CD4-positive, alpha-beta T cell treated with Interleukin-4 for 4 hours (primary cell): ENCODE measurements at places on chromosomes 6 and 20.
A peak's percentile ranks its signal among the peaks of the same experiment; 100 is the strongest.

DNA sequence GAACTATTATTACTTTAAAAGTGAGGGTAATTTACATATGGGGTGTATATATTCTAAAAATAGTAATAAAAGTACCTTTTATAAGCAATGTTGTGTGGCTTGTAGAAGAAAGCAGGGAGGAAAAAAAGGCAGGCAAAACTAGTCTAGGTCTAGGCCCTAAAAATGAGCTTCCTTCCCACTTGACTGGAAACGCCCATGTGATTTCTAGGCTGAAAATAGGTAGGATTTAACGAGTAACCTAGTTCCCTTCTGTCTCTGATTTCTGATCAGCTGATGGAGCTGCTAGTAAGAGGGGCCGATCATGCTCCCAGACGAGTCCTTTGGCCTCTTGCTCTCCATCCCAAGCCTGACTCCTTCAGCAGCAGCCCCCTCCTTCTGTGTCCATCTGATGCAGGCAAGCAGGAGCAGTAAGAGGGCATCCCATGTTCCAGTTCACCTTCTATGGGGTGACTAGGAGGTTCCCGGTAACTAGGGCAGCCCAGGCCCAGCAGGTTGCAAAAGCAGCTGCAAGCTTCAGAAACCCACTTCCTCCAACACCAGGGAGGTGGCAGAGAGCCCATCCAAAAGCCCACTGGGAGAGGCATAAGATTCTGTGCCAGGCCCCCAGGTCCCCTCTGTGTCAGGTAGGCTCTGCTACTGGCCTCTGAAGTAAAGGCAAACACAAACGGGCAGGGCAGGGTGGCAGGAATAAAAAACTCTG is 24.4 kb downstream of the TBC1D20 start:
- no peak for DNase-seq

GRCh38 chr6:26217714-26218075 is 130.5 kb downstream of the HFE start:
- DNase-seq, result no peak

DNA sequence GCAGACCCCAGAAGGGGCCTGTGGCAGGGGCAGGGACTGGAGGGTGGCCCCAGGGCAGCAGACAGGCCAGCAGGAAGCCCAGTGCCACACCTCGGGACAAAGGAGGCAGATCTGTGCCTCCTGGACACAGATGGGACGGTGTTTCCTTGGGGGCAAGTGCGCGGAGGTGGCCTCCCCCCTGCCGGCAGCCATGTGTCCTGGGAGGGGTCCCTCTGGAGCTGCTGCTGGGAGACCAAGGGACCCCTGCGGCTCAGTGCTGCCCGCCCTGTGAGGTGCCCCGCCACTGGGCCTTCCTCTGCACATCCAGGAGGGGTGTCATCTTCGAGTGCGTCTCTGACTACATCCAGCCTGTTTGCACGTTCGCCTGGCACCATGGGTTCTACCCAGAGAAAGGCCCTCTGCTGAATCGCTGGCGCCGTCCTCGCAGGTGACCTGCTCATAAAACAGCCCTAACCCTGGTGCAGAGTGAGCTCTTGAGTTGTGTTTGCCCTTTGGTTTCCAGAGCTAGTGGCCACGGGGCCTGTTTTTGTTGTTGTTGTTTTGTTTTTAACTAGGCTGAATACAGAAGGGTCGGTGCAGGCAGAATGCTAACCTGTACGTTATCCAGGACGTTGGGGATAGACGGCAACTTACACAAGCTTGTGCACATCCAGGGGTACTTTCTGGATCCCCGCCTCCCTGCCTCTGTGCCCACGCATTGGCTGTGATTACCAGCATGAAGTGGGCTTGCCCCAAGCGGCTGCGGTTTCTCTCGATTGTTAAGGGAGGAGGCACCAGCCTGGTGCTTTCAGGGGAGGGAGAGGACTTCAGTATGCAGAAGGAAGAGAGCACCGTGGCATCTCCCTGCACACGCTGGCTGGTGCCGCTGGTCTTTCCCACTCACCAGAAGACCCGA is 1.3 kb upstream of the KCNQ2 start:
- DNase-seq, result no peak

DNA sequence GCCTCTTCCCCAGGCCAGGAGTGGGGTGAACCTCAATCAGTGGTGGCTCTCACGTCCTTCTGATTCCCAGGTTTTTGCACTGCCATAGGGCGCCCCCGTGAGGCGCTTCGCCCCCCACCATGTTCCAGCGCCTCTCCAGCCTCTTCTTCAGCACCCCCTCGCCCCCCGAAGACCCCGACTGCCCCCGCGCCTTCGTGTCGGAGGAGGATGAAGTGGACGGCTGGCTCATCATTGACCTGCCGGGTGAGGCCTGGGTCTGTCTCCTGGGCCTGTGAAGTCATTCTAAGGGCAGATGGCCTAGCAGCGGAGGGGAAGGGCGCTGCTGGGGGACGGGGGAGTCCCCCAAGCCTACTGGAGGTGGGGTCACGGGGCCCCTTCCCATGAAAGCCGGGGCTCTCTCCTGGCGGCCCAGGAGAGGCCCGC is 4.5 kb downstream of the TP53INP2 start:
- DNase-seq, result peak; percentile 46

- no peak for DNase-seq
Measured at GRCh38 chr6:87105823-87106222, 10.9 kb upstream of the CGA start.

GRCh38 chr6:107735906-107736635 is 88.0 kb downstream of the SCML4 start:
- no peak for DNase-seq

DNA sequence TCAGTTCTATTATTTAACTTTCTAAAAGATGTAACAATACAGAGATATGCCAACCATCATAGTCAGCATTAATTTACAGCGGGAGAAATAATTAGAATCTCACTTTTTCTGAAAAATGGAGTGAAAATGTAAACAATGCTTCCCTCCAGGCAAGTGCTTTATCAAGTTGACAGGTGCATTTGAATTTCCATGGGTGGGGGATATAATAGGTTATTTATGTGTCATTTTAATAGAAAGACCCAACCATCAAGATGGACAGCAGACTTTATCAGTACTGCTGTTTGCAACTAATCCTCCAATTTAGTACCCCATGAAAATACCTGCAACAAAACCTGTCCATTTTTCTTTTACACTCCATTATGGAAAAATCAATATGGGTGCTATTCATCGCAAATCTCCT is 780.1 kb downstream of the TFAP2A start:
- DNase-seq, result no peak

GRCh38 chr6:148524976-148525375 is 182.3 kb downstream of the SASH1 start:
- DNase-seq, result no peak

- DNase-seq, result no peak
Measured at GRCh38 chr6:467671-468082, 76.1 kb downstream of the IRF4 start.

DNA sequence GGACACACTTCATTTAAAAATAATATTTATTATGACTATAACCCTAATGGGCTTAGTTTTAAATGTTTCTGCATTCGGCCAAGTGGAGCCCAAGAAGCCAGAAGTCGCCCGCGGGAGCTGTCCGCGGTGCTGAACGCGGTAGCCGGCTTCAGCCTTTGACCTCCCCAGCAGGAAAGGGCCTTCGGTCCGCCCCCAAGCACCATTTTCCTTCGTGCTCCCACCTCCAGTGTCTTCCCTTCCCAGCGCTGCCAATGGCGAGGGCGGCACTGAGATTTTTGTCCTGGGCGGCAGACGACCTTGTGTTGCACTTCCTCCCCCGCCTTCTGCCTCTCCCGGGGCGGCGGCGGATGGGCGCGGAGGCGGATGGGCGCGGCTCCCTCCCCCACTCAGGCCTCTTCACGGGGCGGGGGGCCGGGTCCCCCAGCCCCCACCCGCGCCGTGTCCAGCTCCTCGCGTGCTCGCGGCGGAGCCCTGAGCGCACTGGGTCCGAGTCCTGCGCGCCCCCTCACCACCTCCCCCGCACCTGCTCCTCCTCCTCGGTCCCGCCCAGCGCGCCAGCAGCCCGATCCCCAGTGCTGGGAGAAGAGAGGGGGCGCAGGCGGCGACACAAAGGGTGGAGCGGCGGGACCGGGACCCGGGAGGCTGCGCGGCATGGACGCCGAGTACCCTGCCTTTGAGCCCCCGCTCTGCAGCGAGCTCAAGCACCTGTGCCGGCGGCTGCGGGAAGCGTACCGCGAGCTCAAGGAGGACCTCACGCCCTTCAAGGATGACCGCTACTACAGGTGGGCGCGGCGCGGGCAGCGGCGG is 23.6 kb upstream of the TMEM181 start:
- DNase-seq, result peak; percentile 57

DNA sequence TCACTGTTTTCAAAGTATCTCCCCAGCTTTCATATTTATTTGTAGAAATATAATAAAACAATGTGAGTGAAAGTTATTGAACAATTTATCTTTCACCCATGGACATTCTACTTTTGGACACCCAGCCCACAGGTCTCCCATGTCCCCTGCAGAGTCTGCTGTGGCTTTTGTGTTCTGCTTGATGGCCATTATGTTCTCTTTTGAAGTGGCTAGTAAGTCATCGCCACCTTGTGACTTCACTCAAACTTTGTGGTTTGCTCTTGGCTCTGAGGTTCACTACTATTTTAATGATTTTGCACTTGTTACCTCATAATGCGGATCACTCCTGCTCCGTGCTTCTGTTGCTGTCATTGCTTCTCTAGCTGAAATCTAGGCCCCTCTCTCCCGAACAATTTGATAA is 10.2 kb upstream of the DEFB113 start:
- no peak for DNase-seq
